Activated CD8-positive, alpha-beta T cell treated with anti-CD3 and anti-CD28 coated beads, Interleukin-2, amount 10 ng/mL, durations not matched to agents 7 days and 5 days (primary cell): ENCODE measurements at places on chromosomes 4 and X. TPM values are rescaled to one million over a fixed set of nuclear protein-coding genes. Genes with fewer than 3 reads are reported as not detected.
A peak's percentile ranks its signal among the peaks of the same experiment; 100 is the strongest.

DNA sequence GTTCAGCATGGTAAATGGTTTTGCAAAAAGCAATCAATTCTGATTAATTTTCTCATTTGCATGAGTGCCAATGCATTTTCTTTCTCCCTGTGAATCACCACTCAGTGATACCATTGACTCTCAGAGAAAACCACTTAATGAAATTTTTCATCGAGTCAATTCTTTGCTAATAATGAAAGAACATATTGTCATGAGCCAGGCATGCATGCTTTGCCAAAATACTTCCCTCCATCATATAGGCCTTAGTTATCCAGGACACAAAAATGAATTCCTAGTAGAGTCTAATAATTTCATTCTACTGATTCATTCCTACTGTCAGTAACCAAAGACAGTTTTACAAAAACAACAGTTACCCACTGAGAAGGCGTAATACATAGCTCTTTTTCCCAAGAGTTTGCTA, 680.0 kb downstream of the TRIML1 start:
- H3K4me1 ChIP-seq: no peaks in the 10 kb centered on the region
- H3K36me3 ChIP-seq: no peaks in the 10 kb centered on the region
- H3K27ac ChIP-seq: no peak overlapping the region
- no peak overlapping the region for H3K4me3 ChIP-seq

DNA sequence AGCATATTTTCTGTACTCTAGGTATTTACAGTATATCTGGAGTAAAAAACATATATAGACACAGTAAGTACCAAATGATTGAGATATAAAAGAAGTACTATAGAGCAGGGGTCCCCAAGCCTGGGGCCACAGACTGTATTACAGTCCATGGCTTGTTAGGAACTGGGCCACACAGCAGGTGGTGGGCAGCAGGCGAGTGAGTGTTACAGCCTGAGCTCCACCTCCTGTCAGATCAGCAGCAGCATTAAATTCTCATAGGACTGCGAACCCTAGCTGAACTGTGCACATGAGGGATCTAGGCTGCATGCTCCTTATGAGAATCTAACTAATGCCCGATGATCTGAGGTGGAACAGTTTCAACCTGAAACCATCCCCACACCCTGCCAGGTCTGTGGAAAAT, 300.7 kb downstream of the NR3C2 start:
- H3K27me3 ChIP-seq: no peaks in the 10 kb centered on the region
- no peak for DNase-seq
- no peaks in the 10 kb centered on the region for H3K36me3 ChIP-seq

GRCh38 chr4:177492022-177492421, 49.8 kb upstream of the AGA start:
- DNase-seq: no peak
- H3K36me3 ChIP-seq: no peaks in the 10 kb centered on the region
- no peak overlapping the region for H3K27ac ChIP-seq
- no peaks in the 10 kb centered on the region for H3K27me3 ChIP-seq

GRCh38 chr4:2426069-2426397, 7.3 kb downstream of the CFAP99 start:
- no peaks in the 10 kb centered on the region for H3K36me3 ChIP-seq
- no peaks in the 10 kb centered on the region for H3K4me1 ChIP-seq
- no peak overlapping the region for H3K27ac ChIP-seq
- H3K27me3 ChIP-seq: peaks cover 11% of the 10 kb centered on the region

GRCh38 chrX:44484607-44485146, 58.0 kb downstream of the FUNDC1 start:
- DNase-seq: no peak
- no peak overlapping the region for H3K27ac ChIP-seq

DNA sequence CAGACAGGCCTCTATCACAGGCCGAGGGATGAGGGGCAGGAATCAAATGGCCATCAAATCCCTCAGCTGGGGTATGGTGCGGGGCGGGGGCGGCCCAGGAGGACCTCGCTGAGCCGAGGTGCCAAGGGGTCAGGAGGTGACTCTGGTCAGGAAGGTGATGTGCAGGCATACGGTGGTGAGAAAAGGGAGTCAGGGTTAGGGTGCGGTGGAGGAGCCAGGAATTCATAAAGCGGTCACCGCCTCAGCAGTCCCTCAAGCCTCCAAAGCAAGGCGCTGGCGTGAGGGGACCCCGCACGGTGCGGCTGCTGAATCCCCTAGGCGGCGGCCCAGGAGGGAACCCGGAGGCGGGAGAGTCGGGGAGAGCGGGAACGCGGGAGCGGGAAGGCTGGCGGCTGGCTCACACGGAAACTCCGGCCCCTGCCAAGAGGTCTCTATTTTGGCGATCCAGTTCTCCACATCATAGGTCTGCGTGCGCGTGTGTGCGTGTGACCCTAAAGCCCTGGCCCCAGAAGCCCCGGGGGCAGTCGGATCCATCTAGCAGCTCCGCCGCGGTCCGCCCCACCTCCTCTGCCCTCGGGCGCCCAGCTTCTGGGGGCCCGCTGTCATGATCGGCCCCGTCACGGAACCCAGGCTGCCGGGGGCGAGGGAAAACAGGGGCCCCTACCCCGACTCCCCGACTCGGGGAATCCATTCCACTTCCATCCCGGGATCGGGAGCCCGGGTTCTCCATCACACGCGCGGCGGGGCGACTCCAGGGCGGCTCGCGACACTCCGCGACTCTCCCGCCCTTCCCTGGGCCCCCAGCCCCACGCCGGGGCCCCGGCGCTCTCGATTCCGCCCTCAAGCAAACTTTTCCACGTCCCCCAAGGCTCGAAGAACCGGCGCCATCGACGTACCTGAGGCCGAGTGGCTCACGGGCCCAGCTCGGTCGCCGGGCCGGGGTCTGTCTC, 593 bp downstream of the ELF4 start:
- peaks cover 14% of the 10 kb centered on the region for H3K36me3 ChIP-seq
- peak overlapping the region; percentile 89 for H3K4me3 ChIP-seq
- DNase-seq: no peak
- no peaks in the 10 kb centered on the region for H3K27me3 ChIP-seq
- peaks cover 42% of the 10 kb centered on the region for H3K4me1 ChIP-seq

DNA sequence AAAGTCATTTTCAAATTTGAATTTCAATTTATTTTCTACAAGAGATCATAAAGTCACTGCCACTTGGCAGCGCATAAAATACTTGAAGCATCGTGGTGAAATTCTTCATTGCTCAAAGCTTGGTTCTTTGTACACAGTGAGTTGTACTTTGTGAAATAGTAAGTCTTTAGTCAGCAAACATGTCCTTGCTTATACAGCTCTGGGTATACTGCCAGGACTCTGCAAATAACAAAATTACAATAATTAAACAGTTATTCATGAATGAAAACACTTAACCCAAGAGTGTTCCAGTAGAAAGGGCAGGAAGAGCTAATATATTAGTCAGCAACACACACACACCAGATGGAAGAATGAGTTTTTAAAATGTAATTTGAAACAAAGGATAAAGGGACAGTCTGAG, 1300.9 kb upstream of the DIAPH2 start:
- no peak overlapping the region for H3K27ac ChIP-seq
- H3K27me3 ChIP-seq: no peaks in the 10 kb centered on the region
- no peak for DNase-seq
- H3K4me3 ChIP-seq: no peak overlapping the region

GRCh38 chrX:108270280-108270679, 167.9 kb downstream of the COL4A6 start:
- no peaks in the 10 kb centered on the region for H3K4me1 ChIP-seq
- H3K4me3 ChIP-seq: no peak overlapping the region
- DNase-seq: no peak
- peaks cover 7% of the 10 kb centered on the region for H3K27me3 ChIP-seq
- no peaks in the 10 kb centered on the region for H3K36me3 ChIP-seq
- H3K27ac ChIP-seq: no peak overlapping the region

DNA sequence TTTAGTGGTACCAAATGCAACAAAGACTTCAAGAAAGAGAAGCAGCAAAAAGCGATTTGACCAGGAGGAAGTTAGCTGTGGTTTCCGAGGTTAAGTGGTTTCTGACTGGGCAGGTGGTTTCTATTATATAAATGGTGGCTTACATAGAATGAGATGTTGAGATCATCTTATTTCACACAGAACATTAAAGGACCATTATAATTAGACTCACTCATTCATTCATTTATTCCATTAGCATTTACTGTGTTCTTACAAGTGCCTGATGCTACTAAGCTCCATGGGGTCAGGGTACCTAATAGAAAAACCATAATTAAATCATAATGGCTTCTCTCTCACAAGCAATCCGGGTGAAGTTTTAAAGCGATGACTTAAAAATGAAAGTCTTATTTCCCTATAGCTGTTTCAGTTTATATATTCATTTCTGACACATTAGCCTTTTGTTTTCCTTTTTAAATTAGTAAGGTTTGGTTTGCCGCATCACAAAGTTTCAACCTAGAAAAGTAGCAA, 10.6 kb downstream of the TSPAN6 start:
- no peaks in the 10 kb centered on the region for H3K36me3 ChIP-seq
- peaks cover 10% of the 10 kb centered on the region for H3K4me1 ChIP-seq
- H3K27ac ChIP-seq: peak overlapping the region; percentile 20
- peak; percentile 39 for DNase-seq

GRCh38 chr4:2259036-2259540, 2.8 kb downstream of the MXD4 start:
- H3K27ac ChIP-seq: no peak overlapping the region
- H3K36me3 ChIP-seq: no peaks in the 10 kb centered on the region
- no peak overlapping the region for H3K4me3 ChIP-seq
- no peak for DNase-seq

DNA sequence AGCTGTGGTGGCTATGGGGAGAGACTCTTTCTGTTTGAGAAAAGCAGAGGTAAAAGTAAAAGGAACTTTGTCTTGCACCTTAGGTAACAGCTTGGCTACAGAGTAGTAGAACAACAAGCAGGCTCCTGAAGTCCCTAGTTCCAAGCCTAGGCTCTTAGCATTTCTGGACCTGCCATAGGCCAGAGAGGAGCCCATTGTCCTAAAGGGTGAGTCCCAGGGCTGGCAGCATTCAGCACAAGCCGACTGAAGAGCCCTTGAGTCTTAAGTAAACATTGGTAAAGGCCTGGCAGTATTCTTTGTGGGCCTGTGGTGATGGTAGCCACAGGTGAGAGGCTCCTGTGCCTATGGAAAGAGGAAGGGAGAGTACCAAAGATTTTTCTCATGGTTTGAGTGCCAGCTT, 38.2 kb downstream of the CSN3 start:
- H3K27me3 ChIP-seq: no peaks in the 10 kb centered on the region
- no peaks in the 10 kb centered on the region for H3K4me1 ChIP-seq
- no peak overlapping the region for H3K4me3 ChIP-seq

DNA sequence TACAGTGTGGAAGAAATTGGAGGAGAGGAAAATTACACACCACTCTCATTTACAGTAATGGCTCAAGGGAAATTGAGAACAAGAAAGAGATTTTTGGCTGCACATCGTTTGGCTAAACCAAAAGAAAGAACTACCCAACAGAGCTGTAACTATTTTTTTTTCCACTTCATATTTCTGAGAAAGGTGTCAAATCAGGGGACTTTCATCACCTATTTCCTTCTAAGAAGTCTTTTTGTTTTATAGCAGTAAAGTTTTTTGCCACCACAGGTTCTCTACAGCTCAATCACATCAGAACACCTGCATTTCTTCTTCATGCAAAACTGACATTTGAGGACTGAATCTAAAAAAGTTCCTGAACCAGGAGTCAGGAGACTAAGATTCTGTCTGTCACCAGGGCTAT, 57.5 kb upstream of the TNIP3 start:
- no peaks in the 10 kb centered on the region for H3K27me3 ChIP-seq
- peak overlapping the region; percentile 26 for H3K27ac ChIP-seq
- H3K36me3 ChIP-seq: no peaks in the 10 kb centered on the region
- peaks cover 25% of the 10 kb centered on the region for H3K4me1 ChIP-seq

- H3K36me3 ChIP-seq: peaks cover 64% of the 10 kb centered on the region
- no peaks in the 10 kb centered on the region for H3K27me3 ChIP-seq
- peaks cover 50% of the 10 kb centered on the region for H3K4me1 ChIP-seq
- no peak for DNase-seq
- H3K4me3 ChIP-seq: no peak overlapping the region
Measured at GRCh38 chr4:99857307-99857706, 36.9 kb downstream of the LAMTOR3 start.

GRCh38 chr4:162707962-162708361, 458.7 kb downstream of the NAF1 start:
- H3K36me3 ChIP-seq: no peaks in the 10 kb centered on the region
- no peak for DNase-seq
- no peaks in the 10 kb centered on the region for H3K4me1 ChIP-seq
- no peak overlapping the region for H3K4me3 ChIP-seq
- H3K27ac ChIP-seq: no peak overlapping the region
- H3K27me3 ChIP-seq: no peaks in the 10 kb centered on the region

DNA sequence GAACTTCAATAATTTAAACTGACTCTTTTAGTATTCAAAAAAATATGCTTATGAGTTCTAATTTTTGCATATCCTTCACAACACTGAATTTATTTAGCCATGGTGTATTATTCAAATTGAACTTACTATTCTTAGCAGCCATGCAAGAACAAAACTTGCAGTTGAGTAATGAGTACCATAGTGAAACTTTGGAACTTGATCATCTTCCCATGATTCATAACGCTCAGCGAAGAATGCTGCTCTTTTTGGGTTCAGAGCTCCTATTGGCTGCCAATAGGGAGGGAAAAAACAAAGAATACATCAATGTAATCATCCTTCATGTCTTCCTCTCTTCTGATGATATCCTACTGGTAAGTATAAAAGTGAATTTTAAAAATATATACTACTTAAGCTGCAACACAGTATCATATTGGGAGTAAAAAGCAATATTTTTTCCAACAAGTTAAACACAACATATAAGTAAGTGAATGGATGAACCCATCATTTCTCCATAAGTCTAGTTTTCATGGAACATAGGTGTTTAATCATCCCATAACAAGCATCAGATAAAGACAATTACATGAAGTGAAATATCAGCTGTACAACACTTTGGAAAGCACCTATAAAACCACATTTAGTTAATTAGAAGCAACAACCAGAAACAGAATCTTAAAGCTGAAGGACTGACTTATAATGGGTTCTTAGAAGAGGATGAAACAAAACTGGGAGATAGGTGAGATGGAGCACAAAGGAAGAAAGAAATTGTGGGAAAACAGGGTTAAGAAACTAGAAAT, 145.2 kb upstream of the MAB21L2 start:
- DNase-seq: no peak
- no peaks in the 10 kb centered on the region for H3K4me1 ChIP-seq
- H3K4me3 ChIP-seq: no peak overlapping the region
- H3K27ac ChIP-seq: no peak overlapping the region
- peaks cover 16% of the 10 kb centered on the region for H3K36me3 ChIP-seq
- no peaks in the 10 kb centered on the region for H3K27me3 ChIP-seq

- no peak overlapping the region for H3K4me3 ChIP-seq
- peaks cover 4% of the 10 kb centered on the region for H3K27me3 ChIP-seq
- H3K4me1 ChIP-seq: peaks cover 84% of the 10 kb centered on the region
- no peak for DNase-seq
- peaks cover 36% of the 10 kb centered on the region for H3K36me3 ChIP-seq
Measured at GRCh38 chr4:76987685-76988084, 38.1 kb downstream of the SEPTIN11 start.

The SLC6A14 gene
- not detected for total RNA-seq

The UGT2B15 gene
- not detected for total RNA-seq

The STPG2 gene
- not detected for total RNA-seq

The MAGEE1 gene
- 4.9 TPM for total RNA-seq

The SSX2B gene
- not detected for total RNA-seq

The HSD17B13 gene
- total RNA-seq: 0.16 TPM

The ELF4 gene
- total RNA-seq: 39.0 TPM

The PGAM4 gene
- 0.52 TPM for total RNA-seq

The ASB5 gene
- not detected for total RNA-seq
